Activated T-cell treated with anti-CD3 and anti-CD28 coated beads, Interleukin-2, amount 50 U/mL, for 72 hours (primary cell): ENCODE measurements at places on chromosomes 6 and 20.

DNA sequence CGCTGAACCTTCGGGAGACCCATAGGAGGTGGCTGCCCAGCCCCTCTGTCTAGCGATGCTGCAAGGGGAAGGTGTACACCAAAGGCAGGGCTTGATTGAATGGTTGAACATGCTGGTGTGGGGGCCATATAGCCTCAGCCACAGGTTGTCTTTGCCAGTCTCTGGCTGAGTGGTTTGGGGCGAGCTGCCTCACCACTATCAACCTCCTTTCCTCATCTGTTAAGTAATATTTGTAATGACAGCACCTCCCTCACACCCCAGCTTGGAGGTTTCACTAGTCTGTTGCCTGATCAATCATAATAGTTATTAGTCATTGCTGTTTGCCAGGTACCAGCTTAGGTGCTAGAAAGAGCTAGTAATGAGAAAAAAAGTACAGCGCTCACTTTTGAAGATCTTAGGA is 11.8 kb upstream of the ZNF831 start:
- DNase-seq: peak; percentile 76

GRCh38 chr6:53417141-53417540 is 68.4 kb upstream of the ELOVL5 start:
- no peak for DNase-seq

GRCh38 chr6:355373-356208 is 36.0 kb upstream of the IRF4 start:
- no peak for DNase-seq

DNA sequence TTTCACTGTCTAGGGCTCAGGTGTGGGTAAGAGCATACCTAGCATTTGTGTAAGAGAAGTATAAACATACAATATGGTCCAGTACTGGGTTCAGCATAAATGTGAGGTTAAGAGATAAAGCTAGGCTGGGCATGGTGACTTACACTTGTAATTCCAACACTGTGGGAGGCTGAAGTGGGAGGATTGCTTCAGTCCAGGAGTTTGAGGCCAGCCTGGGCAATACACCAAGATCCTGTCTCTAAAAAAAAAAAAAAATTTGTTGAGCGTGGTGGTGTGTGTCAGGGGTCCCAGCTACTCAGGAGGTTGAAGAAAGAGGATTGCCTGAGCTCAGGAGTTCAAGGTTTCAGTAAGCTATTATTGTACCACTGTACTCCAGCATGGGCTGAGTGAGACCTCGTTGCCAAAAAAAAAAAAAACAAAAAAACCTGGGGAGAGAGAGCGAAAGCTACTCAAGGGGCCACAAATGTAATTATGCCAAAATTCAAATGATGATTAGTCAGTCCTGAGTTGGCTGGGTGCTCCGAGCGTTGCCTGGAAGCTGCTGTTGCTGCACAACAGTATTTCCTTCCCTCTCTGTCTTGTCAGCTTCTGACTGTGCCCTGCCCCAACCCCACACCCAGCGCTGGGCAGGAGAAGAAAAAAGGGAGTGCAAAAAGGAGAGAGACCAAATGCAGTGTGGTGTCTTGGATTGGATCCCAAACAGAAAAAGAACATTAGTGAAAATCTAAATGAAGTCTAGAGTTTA is 24.0 kb downstream of the CMTR1 start:
- DNase-seq: no peak

DNA sequence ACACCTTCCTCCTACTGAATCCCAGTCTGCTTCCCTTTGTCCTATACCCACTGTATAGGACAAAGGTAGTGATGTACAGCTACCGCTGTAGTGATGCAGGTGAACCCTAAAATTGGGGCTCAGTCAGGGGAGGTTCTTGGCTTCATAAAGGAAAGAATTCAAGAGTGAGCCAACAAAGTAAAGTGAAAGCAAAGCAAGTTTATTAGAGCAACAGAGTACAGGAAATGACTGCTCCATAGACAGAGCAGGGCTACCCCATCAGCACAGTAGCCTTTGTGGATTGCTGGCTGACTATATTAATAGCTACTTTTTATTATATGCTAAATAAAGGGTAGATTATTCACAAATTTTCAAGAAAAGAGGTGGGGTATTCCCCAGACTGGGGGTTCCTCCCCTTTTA is 3.3 kb upstream of the C20orf202 start:
- no peak for DNase-seq

DNA sequence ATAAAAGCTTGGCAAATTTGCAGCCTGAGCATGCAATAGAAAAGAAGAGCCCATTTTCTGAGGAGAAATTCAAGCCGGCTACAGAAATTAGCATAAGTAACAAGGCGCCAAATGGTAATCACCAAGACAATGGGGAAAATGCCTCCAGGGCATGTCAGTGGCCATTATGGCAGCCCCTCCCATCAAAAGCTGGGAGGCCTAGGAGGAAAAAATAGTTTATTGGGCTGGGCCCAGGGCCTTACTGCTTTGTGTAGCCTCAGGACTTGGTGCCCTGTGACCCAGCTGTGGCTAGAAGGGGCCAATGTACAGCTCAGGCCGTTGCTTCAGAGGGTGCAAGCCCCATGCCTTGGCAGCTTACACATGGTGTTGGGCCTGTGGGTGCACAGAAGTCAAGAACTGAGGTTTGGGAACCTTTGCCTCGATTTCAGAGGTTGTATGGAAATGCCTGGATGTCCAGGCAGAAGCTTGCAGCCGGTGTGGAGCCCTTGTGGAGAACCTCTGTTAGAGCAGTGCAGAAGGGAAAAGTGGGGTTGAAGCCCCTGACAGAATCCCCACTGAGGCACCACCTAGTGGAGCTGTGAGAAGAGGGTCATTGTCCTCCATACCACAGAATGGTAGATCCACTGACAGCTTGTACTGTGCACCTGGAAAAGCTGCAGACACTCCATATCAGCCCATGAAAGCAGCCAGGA is 328.5 kb upstream of the MAP3K7 start:
- no peak for DNase-seq

GRCh38 chr6:40523505-40524172 is 63.5 kb downstream of the LRFN2 start:
- DNase-seq: no peak

- no peak for DNase-seq
Measured at GRCh38 chr6:82260997-82261732, 13.6 kb upstream of the IBTK start.

DNA sequence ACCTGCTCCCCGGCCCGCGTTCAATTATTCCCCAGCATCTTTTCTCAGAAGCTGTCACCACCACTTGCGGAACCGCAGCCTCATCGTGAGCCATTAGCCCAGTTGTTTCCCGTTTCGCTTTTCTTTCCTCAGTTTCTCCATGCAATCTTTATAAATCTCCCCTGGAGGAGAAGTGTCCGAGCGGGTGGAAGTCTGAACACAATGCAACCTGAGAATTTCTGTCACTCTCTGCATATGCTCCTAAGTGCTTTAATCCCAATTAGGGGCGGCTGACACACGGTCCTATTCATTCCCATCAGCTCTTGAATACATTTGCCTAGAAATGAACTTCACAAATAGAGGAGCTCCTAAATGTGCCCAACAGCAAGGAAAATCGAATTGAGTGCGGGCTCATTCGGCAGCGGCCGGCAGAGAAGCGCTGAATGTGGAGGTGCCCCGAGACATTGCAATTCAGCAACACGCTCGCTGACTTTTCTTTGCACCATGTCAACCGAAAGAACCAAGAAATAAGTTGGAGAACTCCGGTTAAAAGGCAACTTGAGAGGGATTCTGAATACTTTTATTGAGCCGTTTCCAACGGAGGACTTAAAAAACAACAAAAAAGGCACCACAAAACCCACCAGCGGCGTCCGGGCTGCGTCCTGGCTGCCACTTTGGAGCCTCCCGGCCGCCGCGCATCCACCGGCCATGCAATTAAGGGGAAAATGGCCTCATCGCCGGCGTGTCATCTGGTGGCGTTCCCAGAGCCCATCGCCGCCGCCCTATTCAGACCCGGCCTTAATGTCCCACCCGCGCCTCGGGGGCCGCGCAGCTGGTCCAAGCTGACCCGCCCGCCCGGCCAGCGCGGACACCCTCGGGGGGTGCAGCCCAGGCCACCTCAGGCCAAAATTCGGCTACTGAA is 3.9 kb upstream of the PRDM13 start:
- DNase-seq: no peak

DNA sequence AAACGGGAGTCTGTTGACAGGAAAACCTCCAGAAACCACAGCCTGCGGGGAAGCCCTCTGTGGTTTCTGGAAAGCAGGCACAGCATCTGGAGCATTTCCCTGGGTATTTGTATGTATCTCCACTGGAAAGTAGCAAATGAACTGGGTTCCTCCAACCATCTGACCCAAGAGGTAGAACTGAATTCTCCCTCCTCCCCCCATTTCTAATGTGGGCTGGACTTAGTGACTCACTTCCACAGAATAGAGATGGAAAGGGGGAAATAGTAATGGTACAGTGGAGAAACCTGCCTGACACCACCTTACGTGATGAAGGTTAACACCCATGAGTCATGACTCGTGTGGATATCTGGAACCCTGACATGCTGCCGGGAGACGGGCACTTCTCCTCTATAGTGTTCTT is 51.9 kb upstream of the XRN2 start:
- DNase-seq: peak; percentile 29
